ENCODE measurements at places on chromosomes 2 and 18. TPM values are rescaled to one million over a fixed set of nuclear protein-coding genes. Genes with fewer than 3 reads are reported as not detected.

Gene G6PC2
- not detected for polyA plus RNA-seq

Gene ITGA4
- polyA plus RNA-seq, result 39.2 TPM

Gene MRO
- polyA plus RNA-seq, result 2.3 TPM

GRCh38 chr2:40283111-40283909 lies 168.6 kb downstream of the SLC8A1 start:
- DNase-seq, result no peak

DNA sequence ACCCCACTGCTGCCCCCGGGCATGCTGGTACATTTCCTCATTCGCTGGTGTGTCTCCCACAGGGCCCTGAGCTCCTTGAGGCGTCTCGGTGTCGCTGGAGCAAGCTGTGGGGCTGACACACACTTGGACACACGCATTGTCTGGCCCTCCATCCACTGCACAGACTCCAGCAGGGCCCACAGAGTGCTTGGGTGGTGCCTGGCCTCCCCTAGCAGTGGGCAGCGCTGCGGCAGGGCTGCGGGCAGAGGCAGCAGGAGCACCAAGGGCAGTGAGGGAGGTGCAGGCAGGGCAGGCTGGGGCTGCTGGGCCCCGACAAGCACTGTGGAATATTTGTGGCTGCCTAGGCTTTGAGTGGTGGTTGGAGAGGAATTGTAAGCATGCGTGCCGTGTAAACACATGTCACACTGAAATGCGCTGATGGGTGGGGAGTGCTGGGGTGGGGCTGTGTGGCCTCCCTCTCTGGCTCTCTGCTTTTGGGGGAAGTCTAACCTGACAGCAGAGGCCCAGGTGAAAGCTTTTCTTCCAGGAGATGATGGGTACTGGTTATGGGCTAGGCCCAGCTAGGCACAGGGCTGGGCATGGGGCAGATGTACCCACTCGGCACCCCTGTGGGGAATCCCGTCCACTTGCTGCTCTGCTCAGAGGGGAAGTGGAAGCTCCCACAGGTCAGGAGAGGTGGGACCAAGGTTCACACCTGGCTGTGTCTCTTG lies 55.5 kb upstream of the HS6ST1 start:
- no peak for DNase-seq

GRCh38 chr2:180707884-180708205 lies 272.6 kb upstream of the UBE2E3 start:
- DNase-seq, result no peak

GRCh38 chr2:71682341-71682740 lies 229.0 kb downstream of the DYSF start:
- DNase-seq, result no peak

DNA sequence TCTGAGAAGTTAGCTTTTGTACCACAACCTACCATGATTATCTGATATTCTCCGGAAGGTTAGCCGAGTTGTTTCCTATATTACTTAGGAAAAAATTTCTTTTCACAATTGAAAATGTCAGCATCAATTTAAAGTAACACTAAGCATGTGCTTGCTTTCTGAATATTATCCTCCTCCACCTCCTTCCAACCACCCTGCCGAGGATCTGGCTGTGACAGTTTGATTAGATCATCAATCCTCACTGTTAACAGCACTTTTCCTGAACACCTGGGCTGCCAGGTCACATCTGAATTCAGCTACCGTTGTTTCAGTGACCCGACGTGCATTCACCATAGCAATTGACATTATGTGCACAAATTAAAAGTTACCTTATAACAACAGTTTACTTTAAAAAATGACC lies 207.0 kb downstream of the ZNF407 start:
- DNase-seq, result no peak

DNA sequence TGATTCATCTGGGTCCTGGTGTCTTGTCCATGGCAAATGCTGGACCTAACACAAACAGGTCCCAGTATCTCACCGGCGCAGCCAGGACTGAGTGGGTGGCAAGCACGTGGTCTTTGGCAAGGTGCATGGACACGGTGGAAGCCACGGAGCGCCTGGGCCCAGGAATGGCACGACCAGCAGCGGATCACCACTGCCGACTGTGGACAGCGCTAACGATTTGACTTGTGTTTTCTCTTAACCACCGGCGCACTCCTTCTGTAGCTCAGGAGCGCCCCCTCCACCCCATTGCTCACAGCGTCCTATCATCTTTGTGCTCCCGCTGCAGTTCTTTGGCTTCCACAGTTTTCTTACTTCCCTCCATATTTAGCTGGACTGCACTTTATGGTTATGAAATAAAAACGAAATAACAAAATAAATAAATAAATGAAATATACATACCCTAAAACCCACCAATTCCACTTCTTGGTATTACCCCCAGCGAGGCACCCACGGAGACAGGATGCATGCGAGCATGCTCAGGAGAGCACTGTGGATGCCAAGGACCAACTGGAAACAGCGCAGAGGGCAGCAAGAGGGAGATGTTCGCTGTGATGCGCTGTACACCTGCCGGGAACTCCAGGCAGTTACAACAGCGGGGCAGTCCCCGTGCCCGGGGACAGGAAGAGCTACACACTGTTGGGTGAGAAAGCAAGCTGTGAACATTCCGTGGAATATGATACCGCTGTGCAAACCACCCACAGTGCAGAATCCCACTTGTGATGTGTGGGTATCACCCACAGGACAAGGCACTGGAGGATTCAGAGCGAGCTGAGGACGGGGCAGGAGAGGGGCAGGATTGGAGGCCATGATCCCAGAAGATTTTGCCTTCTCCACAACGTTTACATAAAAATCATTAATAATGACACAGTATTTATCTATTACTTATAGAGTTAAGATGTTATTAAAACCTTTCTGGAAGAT lies 7.0 kb upstream of the CIDEA start:
- no peak for DNase-seq

DNA sequence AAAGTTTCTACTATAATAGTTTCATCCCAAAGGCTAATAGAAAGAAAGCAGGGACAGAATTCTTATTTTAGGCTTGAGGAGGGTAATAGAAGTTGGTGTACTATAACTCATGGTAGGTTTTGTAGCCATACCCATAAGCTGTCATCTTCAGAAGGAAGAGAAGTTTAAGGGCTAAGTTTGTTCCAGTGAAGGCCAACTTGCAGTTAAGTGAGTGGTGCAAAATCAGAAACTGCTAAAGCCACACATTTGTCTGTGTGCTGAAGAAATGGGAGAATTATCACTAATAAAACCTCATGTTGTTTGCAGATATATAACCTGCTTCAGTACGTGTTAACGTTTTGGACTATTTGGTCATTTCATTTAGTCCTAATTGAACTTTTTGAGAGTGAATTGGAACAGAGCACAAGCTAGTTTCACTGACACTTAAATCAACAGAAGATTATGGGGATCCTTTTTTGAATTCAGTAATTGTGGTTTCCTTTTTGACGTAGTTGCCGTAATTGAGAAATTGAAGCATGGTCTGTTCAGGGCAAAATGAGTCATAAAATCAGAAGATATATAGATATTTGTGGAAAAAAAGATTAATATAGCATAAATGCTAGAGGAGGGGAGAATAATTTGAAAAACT lies 69.1 kb downstream of the PHLPP1 start:
- DNase-seq, result no peak

DNA sequence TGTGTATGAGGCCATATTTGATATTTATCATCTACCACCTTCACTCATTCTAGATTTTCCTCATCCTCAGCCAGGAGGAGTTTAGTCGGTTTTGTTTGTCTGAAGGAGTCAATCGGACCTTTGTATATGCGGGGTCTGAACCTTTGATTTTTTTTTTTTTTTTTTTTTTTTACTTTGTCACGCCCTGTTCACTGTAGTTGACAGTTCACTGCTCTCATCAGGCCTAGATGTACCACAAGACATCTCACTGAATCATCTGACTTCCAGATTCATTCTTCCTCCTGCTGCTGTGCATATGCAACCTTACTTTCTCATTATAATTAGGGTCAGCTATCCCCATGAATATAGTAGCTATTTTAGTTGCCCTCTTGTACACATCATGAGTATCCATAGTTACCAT lies 133.2 kb downstream of the ARHGAP15 start:
- DNase-seq, result no peak

All from left renal cortex interstitium (tissue), 4 donors.